KG1 (cell line): ENCODE measurements at places on chromosomes 11 and 22.

DNA sequence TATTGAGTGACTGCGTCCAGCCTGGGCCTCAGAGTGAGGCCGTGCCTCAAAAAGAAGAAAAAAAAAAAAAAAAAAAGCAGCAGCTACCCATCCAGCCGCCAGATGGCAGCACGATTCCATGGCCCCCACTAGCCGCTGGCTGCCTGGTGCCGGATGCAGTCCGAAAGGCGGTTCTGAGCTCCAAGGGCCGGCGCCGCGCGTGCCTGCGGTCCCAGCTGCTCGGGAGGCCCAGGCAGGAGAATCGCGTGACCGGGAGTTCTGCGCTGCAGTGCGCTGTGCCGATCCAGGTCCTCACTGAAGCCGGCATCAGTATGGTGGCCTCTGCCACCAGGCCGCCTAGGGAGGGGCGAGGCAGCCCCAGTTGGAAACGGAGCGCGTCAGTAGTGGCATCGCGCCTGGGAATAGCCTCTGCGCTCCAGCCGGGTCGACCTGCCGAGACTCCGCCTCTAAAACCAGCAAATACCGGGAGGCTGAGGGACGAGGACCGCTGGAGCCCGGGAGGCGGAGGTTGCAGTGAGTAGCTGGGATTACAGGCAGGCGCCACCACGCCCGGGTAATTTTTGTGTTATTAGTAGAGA lies 19.3 kb downstream of the SCARF2 start:
- no peak for DNase-seq

- no peak for DNase-seq
These were observed 28.9 kb upstream of the RAB1B start for GRCh38 chr11:66239511-66239910.

DNA sequence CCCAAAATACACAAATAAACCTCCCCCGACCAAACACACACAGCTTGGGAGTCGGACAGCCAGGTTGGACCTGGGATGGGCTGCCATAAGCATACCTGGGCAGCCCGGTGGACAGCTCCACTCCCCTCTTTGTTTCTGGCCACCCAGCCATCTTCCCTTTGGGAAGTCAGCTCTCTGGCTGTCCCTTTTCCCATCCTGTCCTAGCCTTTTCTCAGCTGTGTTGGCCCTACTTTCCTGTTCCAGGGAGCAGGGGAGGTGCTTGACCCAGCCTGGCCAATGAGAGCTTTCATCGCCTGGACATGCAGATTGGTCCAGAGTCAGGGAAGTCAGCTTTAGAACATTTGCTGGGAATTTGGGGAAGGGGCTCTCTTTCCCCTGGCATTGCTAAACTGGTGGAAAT lies 68.7 kb upstream of the NECTIN1 start:
- DNase-seq = no peak

GRCh38 chr11:94010136-94010535 lies 11.0 kb upstream of the HEPHL1 start:
- no peak for DNase-seq

- DNase-seq = no peak
These were observed 87.0 kb upstream of the CLNS1A start for GRCh38 chr11:77724636-77725035.

GRCh38 chr11:27381238-27381666 lies 18.2 kb upstream of the CCDC34 start:
- no peak for DNase-seq

DNA sequence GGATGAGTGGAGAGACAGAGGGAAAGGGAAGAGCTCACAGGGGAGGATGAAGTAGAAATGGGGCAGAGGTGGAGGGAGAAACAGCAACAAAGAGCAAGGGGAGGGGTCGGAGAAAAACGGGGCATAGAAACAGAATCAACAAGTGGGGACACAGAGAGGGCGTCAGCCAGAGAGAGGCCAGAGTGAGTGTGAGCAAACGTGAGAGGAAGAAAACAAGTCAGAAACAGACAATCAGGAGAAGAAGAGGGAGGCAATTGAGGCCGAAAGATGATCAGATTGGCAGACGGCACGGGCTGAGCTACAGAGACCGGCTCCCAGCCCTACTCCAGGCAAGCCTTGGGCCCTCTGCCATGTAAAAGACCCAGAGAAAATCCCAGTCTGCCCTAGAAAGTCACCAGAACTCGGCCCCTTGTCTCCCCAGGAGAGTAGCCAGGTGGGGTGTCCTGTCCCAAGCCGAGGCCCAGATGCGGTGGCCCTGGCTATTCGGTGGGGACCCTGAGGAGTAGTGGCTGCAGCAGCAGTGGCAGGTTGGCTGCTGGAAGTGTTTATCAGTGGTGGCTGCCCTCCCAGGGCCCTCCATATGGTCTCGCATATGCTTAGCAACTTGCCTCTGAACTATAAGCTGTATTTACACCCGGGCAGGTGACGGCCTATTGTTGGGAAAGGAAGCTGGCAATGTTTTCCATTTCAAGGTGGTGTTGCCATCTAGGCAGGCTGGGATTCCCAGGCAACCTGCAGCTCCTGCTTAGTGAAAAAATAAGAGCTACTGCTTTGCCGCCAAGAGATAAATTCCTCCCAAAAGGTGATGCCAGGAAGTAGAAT lies 14.8 kb upstream of the TSPAN18 start:
- no peak for DNase-seq

GRCh38 chr11:1770528-1770927 lies 6.8 kb upstream of the CTSD start:
- no peak for DNase-seq

DNA sequence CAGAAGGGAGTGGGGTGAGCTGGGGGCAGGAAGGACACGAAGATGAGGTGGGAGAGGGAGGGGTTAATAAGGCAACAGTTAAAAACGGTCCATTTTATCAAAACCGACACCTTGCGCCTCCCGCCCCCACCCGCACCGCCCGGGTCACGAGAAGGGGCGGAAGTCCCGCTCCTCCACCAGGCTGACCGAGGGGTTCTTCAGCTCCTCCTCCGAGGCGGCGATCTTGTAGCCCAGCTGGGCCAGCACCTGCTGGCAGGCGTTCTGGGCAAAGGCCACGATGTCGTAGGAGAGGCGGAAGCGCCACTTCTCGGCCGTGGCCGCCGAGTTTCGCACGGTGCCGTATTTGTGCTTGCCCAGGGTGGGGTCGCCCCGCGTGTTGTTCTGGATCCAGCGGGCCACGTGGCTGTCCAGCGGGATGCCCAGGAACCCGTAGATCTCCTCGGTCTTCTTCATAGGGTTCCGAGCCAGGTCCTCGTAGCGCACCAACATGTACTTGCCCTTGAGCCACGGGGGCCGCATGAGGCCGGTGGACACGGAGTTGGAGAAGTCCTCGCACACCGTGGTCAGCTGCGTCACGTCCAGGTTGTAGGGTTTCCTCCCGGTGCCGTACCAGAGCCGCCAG lies 15.8 kb downstream of the CHST1 start:
- no peak for DNase-seq

DNA sequence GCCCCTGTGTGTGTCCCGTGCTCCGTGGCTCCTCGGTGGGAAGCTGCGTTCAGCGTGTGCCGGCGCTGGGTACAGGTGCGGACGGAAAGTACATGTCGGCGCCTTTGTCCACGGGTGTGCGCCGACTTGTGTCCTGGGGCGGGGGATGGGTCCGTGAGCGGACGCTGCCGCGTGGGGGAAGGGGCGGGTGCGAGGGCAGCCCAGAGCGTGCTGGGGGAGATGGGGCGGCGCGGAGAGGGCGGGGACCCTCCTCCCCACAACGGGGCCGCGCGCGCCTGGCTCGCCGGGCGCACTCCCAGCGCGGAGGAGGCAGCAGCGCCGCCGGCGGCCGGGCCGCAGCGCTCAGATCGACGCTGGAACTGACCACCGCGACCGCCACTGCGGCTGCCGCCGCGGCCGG lies 33.6 kb upstream of the RELT start:
- DNase-seq = no peak

DNA sequence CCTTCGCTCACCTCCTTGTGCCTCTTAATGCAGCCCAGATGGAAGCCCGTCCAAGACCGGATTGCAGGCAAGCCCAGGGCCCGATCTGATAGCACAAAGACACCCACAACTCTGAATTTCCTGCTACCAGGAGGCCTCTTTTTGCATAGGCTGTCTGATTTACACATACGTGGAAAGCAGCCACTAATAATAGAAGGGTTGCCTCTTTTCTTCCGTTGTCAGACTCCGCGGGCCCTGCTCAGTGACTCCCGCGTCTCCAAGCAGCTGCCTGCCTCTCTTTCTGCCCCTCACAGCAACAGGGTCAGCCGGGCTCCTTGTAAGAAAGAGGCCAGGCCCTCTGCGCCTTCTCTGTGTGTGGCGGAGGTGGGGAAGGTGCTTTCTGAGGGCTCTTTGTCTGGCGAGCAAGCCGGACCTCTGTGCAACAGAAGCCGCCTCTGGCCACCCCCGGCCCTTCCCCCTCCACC lies 26.7 kb downstream of the FLI1 start:
- no peak for DNase-seq

GRCh38 chr11:2472428-2473186 lies 27.8 kb downstream of the KCNQ1 start:
- DNase-seq = no peak

GRCh38 chr11:74909812-74910211 lies 39.1 kb downstream of the XRRA1 start:
- DNase-seq = no peak

DNA sequence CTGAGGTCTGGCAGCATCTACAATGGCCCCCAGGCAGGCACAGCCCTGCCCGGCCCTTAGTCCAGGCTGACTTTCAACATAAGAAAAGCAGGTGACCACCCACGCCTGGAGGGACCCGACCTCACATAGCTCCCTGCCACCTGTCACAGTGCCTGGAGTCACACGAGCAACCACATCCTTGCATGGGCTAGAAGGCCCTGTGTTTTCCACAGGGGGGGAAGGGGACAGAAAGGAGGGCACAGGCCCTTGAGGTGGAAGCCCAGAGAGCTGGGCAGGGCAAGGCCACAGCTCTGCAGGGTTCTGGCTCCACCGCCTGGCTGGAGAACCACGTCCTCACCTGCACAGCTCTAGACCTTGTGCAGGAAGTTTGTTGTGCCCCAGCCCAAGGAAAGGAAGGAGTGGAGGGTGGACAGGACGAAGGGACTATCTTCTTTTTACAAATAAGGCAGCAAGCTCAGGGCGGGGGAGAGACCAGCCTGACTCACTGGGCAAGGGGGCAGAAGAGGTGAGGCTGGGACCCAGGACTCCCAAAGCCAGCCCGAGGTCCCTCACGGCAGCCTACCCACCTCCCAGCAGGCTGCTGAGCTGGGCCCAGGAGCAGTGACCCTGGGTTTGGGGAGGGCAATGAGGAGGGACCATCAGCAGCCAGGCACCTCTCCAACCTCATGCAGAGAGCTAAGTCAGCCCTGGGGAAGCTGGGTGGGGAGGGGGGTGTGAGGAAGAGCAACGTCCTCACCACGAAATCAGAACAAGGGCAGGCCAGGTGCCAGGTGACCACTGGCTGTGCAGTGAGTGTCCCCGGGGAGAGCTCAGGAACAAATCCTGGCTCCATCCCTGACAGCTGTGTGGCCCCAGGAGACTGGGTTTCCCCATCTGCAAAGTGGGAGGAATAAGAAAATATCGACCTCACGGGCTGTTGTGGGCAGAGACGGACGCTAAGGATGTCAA lies 4.3 kb downstream of the C1QTNF6 start:
- DNase-seq = no peak

GRCh38 chr11:34075178-34075820 lies 23.8 kb downstream of the CAPRIN1 start:
- DNase-seq = no peak

DNA sequence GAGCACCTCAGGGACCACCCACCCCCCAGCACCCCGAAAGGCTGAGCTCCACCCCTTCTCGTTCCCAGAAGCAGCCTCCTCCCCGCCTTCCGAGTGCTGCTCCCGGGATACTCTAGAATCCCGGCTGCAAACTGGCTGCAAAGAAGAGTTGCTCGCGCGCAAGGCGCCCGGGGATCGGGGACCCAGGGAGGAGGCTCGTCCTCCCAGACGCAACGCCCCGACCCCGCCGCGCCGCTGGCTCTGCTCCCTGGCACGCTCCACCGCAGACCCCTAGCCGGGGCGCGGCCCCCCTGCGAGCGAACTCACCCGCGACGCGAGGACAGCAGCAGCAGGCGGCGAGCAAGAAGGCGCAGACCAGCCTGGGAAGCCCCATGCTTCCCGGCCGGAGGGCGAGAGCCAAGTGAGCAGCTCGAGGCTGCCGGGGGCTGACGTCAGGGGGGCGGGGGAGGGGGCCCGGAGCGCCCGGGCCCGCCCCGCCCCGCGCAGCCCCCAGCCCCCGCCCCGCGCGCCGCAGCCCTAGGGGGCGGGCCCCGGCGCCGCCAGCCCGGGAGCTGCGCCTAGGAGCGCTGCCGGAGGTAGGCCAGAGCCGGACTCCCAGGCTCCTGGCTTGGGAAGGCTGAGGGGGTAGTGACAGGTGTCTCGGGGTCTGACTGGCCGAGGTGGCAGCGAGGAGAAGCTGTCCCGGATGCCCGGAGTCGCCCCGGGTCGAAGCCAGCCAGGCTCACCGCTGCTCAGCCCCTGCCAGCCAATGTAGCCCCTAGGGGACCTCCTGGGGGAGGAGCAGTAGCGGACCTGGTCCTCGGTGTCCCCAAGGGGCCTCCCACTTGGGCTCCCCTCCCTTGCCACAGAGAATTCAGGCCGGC lies at the start of gene MCAM:
Gene MCAM (minus strand): TSS at position 402 of the 863 bp plus-strand sequence. CDS start 29 bp downstream, at position 373.
- no peak for DNase-seq

GRCh38 chr11:22189660-22190059 lies 3.2 kb upstream of the ANO5 start:
- DNase-seq = no peak

DNA sequence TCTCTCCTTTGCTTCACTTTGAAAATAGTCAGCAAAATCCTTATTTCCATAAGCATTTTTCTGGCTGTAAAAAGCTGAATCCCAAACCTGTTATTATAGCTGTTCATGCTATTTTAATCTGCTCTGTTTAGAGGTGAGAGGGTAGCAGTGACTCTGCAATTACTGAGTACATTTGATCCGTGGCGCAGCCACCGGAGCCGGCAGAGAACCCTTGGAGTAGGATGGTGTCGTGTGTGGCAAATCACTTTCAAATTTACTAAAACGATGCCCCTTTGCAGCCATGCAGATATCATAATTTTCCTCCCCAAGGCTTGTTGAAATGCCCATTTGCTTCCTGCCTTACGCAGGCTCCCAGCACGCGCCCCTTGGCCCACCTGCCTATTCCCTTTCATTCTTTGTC lies 69.6 kb downstream of the ZBTB16 start:
- DNase-seq = no peak

DNA sequence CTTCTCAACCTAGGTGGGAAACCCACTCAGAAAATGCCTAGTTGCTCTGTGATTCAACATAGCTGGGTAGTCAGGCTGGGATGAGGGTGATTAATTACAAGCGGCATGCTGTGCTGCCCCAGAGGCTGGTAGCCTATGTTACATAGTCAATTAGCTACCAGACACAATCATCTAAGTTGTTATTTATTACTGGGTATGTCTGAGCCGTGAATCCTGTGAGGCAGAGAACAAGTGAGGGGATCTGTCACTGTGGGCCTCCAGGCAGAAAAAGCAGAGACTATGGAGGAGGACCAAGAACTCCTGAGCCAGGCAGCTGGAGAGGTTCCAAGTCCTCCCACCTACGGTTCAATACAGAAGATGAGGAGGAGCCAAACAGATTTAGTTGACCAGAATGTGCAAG lies 186.6 kb upstream of the BDNF start:
- DNase-seq = no peak

GRCh38 chr11:17760102-17761029 lies 25.8 kb downstream of the KCNC1 start:
- no peak for DNase-seq
